Fibroblast of gingiva (primary cell): ENCODE measurements at places on chromosomes 5 and 9.

GRCh38 chr9:70080481-70081119 is 37.0 kb downstream of the MAMDC2 start:
- DNase-seq = peak; percentile 92

- DNase-seq = peak; percentile 70
These were observed 851 bp upstream of the ZDHHC12 start for GRCh38 chr9:128724744-128725211.

GRCh38 chr9:21801683-21802417 is 586 bp upstream of the MTAP start:
- DNase-seq = peak; percentile 84

GRCh38 chr9:113912816-113913215 is 36.7 kb downstream of the ZNF618 start:
- no peak for DNase-seq

- no peak for DNase-seq
These were observed 13.4 kb downstream of the FLT4 start for GRCh38 chr5:180636016-180636402.

DNA sequence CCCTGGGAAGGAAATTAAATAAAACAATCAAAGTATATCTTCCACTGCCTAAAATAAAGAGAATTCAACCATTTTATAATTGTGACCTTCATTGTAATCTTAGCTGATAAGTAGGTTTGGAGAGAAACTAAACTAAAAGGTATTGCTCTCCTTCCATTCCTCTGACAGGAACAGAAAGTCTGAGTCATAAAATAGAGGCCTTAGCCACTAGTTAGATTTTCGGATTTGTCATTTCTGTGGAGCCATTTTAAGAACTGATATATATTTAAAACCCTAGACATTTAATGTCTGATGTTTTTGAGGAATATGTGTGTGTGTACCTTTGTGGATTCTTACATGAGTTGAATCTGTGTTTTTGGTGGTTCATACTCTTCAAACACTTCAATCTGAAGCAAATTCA is 11.8 kb upstream of the TMC1 start:
- no peak for DNase-seq

- DNase-seq = no peak
These were observed 44.3 kb downstream of the FBN2 start for GRCh38 chr5:128493657-128494329.

- no peak for DNase-seq
These were observed 35.8 kb upstream of the GLIS3 start for GRCh38 chr9:4335631-4336030.

- no peak for DNase-seq
These were observed 310.1 kb downstream of the PLK2 start for GRCh38 chr5:58149746-58150145.

- DNase-seq = peak; percentile 97
These were observed 5.2 kb downstream of the DUSP1 start for GRCh38 chr5:172765766-172766286.

DNA sequence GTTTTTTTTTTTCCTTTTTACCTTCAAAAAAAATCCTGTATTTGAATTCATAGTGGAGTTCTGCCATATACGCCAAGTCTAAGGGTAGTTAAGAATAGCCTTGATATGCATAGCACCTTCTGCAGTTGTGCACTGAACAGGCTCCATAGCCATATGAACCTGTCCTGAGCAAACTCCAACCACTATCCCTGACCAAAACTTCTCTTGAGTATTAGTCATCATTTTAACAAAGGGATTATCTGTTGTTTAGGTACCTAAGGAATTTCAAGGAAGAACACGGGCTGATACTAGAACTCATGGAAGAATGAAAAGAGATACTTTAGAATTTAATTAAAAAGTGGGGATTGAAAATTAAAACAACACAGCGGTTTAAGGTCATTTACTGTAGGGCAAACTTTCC is 1.9 kb upstream of the FBXO38 start:
- no peak for DNase-seq

- no peak for DNase-seq
These were observed 40.8 kb upstream of the LARP1 start for GRCh38 chr5:154714266-154714986.

- peak; percentile 89 for DNase-seq
These were observed 452.0 kb upstream of the ZNF608 start for GRCh38 chr5:125198270-125198974.

- DNase-seq = no peak
These were observed 355.4 kb downstream of the CAAP1 start for GRCh38 chr9:26537211-26537610.

DNA sequence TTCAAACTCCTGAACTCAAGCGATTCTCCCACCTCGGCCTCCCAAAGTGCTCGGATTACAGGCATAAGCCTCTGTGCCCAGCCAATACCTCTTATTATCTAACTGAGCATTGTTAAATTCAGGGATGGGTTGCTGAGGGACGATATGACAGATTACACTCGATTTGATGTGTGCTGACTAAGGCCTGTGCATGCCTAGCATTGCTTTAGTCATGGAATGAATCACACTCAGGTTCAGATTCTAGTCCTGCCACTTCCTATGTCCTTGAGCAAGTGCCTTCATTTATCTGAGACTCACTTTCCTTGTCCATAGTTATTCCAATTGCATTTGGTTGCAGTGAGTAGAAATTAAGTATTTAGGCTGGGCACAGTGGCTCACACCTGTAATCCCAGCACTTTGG is 19.5 kb downstream of the THBS4 start:
- DNase-seq = no peak

- DNase-seq = no peak
These were observed 289.6 kb downstream of the GLIS3 start for GRCh38 chr9:4010309-4010708.

DNA sequence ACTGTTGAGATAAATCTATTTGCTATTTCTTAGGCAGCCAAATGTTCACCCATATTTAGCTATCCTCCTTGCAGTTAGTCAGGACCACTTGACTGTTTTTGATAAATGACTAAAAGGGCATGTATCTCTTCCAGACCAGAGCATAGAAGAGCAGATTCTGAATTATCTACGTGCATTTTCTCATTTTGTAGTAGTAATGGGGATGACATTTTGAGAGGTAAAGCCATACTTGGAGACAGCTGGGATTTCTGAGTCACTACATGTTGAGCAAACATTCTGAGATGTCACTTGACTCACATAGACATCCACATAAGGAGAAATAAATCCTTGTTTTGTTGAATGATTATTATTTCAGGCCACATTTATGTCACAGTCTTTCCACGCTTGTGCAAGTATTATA is 297.6 kb downstream of the CDH10 start:
- DNase-seq = no peak

- DNase-seq = peak; percentile 85
These were observed 4.5 kb downstream of the PRRX2 start for GRCh38 chr9:129669946-129670345.

GRCh38 chr5:88667496-88668201 is 215.3 kb downstream of the MEF2C start:
- DNase-seq = no peak

GRCh38 chr5:151146061-151146460 is 11.5 kb downstream of the ANXA6 start:
- DNase-seq = no peak

GRCh38 chr5:3601911-3602782 is 6.5 kb downstream of the IRX1 start:
- DNase-seq = no peak

DNA sequence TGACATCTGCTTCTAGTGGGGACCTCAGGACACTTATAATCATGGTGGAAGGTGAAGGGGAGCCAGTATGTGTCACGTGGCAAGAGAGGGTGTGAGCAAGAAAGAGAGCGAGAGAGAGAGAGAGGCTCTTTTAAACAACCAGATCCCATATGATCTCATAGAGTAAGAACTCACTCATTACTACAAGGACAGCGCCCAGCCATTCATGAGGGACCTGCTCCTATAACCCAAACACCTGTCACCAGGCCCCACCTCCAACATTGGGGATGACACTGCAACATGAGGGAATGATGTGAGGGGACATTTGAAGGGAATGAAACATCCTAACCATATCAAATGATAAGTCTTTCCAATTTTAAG is 427.5 kb downstream of the EFNA5 start:
- no peak for DNase-seq

- no peak for DNase-seq
These were observed 380.6 kb downstream of the TLE4 start for GRCh38 chr9:79952401-79952800.

GRCh38 chr5:172901012-172901780 is 58.0 kb upstream of the RPL26L1 start:
- peak; percentile 68 for DNase-seq

GRCh38 chr5:167967494-167968177 is 323.8 kb upstream of the WWC1 start:
- no peak for DNase-seq

DNA sequence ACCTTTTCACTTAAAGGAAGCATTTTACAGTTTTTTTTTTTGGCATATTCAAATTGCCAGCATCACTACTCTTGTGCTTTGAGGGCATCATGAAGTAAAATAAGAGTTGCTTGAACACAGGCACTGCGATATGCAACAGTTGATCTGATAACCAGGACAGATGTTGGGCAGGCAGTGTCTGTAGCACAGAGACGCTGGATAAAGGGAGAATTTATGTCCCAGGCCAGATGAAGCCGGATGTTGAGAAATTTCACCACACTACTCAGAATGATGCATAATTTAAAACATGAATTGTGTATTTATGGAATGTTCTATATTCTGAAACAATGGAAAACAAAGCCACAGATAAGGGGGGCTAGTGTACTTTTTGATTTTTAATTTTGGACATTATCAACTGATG is 71.4 kb downstream of the SLC12A2 start:
- DNase-seq = peak; percentile 59

DNA sequence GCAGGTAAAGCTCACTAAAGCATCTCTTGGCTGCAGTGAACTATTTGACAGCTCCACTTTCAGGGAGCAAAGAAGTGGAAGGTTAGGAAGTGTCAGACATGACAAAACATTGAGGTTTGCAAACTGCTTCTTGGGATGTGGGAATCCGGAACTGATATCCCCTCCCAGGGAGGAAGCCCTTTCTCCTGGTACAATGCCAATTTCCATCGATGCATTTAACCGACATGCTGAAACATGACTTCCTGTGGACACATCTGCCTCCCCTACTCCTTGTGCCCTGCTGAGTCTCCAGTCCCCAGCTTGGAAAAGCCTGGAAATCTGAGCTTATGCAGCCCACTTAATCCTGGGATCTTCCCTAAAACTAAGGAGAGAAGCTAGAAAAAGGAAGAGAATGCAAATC is 323.1 kb upstream of the DAP start:
- DNase-seq = no peak

- peak; percentile 31 for DNase-seq
These were observed at the start of gene CD14 for GRCh38 chr5:140633021-140633471. CD14 (minus strand) TSS chr5:140633175; CDS start chr5:140633071, 104 bp downstream.

GRCh38 chr5:167725264-167725663 is 566.2 kb upstream of the WWC1 start:
- no peak for DNase-seq

DNA sequence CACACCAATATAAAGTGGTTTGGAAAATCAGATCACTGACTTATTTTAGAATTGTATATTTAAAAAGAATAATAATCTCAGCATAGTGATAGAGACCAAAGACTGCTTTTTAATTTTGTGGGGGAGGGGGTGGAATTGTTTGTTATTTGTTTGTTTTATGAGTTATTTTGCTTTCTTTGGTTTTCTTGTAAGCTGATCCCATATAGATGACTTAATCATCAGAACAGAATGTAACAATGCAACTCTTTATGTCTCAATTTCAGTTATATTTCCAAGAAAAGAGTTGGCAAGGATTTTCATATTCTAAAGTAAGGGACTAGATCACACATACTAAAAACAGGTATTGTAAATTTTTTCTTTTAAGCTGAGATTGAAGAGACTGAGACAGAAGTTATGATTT is 984.9 kb downstream of the TLE4 start:
- DNase-seq = peak; percentile 80

- no peak for DNase-seq
These were observed 91.8 kb upstream of the GPR151 start for GRCh38 chr5:146607659-146608332.

DNA sequence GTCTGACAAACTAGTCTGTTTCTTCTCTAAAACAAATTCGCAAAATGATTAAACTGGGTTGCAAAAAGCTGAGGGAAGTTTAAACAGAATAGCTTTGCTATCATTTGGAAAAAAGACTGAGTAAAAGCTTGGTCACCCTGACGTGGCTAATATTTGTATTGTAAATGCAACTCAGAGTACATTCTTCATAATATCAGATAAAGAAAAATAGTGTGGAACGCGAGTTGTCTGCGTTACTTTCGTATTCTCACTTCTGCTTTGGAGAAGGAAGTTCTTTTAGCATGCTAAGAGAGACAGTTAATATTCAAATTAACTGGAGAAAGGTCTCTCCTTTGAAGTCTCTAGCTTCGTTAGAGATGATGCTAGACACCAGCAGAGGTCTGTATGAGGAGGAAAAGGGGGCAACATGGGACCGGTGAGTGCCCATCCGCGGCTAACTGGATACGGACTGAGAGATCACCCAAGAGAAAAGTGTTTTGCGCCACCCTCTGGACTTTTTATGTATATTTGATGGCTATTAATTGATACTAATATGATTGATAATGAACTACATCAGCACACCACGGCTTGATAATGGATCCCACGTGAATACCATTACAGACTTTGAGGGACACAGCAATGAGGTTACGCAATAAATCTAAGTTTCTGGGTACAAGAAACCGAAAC is 2.9 kb upstream of the CNTRL start:
- peak; percentile 52 for DNase-seq

- no peak for DNase-seq
These were observed 56.0 kb upstream of the SARDH start for GRCh38 chr9:133794016-133794760.

DNA sequence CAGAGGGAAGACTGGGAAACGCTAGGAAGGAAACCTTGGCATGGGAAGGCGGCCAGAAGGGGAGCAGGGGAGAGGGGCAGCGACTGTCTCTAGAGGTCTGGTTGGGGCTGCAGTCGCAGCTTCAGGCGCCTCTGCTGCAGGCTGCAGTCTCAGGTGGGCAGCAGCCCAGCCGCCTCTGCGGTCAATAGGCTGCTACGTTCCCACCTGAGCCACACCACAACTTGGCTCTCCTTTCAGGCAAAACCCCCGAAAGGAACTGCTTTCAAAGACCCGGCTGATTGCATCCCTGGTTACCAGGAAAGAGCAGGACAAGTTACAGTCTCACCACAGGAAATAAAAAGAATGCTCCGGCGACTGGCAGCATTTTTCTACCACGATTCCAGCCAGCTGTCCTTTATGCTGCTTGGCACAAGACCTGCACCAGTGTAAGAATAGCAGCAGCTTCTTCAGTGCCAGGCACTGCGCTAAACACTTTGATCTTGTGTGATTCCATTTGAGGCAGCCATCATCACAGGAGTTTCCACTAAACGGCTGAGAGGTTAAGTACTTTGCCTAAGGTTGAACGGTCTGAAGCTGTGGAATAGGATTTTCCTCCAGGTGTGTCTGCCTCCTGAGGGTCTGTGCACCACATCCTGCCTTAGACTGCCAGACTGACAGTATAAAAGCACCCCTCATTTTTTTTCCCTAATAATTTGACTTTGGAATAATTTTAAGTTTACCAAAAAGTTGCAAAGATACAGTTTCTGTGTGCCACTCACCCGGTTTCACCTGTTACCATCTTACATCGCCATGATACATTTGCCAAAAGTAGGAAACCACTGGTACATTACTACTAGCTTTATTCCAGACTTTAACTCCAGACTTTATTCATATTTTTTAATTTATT is 7.5 kb downstream of the RPS14 start:
- peak; percentile 71 for DNase-seq

GRCh38 chr9:116791326-116791725 is 104.2 kb downstream of the TRIM32 start:
- DNase-seq = no peak

GRCh38 chr5:159041444-159042198 is 58.1 kb downstream of the EBF1 start:
- DNase-seq = no peak

- DNase-seq = peak; percentile 15
These were observed 193.3 kb downstream of the NTRK2 start for GRCh38 chr9:84862810-84863287.

- no peak for DNase-seq
These were observed 1012.5 kb upstream of the SEMA6A start for GRCh38 chr5:117587111-117587510.
